ENCODE measurements at places on chromosomes 7 and 10.

GRCh38 chr10:90775351-90776028 is 82.3 kb downstream of the HTR7 start:
- DNase-seq: no peak

GRCh38 chr10:87659571-87660483 is at the start of gene PAPSS2:
Gene PAPSS2 (plus strand): TSS chr10:87659878. CDS start chr10:87659982, 104 bp downstream.
- peak; percentile 89 for DNase-seq

DNA sequence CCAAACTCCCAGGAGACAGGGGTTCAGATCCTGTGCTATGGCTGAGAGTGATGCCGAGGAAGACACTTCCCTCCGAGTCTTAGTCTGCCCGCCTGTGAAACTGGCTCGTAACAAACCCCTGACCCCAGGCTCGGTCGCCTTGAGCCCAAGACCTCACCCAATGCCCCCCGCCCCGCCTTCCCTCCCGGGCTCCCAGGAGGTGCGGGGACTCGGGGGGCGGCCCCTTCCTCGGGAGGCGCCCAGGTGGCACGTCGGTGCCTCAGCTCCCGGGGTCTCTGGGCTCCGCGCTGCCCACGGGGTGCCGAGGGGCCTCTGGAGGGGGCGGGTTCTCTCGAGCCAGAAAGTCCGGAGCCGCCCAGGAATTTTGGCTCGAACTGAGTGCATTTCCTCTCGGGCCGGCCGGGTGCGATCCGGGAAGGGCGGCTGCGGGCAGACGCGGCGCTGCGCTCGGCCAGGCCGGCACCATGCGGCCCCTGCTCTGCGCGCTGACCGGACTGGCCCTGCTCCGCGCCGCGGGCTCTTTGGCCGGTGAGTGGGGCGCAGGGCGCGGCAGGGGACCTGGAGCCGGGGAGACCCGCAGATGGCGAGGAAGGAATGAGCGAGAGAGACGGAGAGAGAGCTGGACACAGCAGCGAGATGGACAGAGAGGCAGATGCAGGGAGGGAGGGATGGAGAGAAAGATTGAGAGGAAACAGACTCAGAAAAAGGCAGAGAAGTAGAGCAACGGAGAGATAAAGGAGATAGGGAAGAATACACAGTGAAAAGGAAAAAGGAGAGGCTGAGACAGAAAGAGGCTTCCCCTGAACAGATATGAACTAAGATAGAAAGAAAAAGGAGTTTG is at the start of gene PLAC9:
TSS of gene PLAC9 (plus strand) at position 432 of the 841 bp plus-strand sequence. CDS start at position 465, 33 bp downstream.
- DNase-seq: no peak

DNA sequence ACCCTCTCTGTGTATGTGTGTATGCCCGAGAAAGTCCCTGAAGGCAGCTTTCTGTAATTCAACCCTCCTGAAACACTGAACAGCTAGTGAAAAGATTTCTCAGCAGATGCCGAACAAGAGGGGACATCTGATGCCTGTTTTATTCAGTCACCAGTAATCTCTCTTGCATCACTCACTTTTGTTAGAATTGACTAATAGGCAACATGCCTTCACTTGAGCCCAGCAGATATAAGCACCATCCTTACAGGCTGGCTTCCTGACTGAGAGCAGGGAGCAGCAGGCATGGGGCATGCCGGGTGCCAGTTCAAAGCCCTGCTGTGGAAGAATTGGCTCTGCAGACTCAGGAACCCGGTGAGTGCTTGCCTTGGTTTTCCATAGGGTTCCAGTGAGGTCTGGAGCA is at the start of gene ABCA13:
TSS of gene ABCA13 (plus strand) at position 257 of the 400 bp plus-strand sequence. CDS start at position 283, 26 bp downstream.
- no peak for DNase-seq

GRCh38 chr7:144534655-144535395 is 131.3 kb upstream of the NOBOX start:
- no peak for DNase-seq

- no peak for DNase-seq
These were observed 50.4 kb downstream of the ADD3 start for GRCh38 chr10:110058212-110058611.

DNA sequence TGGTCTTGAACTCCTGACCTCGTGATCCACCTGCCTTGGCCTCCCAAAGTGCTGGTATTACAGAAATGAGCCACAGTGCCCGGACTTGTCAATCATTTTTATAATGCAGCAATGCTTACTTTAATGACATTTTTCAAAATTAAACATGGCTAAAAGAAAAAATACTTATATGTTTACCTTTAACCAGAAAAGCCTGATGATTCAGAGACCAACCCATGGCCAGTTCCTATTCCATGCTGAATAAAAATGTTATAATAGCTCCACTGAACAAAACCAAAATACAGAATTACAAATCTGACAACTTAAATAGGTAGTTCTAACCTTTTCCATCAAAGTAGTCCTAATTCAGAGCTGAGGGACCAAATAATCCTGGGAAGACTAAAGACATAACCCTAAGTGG is 21.6 kb downstream of the ZNF438 start:
- DNase-seq: no peak

DNA sequence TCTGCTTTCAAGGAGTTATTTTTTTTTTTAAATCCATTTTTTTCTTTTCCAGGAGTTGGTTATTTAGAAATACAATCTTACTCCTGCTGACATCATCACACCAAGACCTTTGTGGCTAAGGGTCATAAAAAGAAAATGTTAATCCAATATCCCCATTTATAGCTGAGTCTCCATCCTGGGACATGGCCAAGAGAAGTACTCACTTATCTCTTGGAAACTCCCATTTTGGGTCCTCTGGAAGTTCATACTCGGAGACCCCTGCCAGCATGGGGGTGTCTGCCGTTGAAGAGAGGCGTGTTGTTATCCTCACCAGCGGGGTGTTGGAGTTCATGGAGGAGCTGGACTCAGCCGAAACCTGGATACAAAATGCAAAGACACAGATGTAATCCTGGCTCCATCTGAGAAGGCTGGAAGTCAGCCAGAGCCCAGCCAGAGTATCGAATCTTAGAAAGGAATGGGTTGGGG is 94.6 kb downstream of the FGFR2 start:
- no peak for DNase-seq

DNA sequence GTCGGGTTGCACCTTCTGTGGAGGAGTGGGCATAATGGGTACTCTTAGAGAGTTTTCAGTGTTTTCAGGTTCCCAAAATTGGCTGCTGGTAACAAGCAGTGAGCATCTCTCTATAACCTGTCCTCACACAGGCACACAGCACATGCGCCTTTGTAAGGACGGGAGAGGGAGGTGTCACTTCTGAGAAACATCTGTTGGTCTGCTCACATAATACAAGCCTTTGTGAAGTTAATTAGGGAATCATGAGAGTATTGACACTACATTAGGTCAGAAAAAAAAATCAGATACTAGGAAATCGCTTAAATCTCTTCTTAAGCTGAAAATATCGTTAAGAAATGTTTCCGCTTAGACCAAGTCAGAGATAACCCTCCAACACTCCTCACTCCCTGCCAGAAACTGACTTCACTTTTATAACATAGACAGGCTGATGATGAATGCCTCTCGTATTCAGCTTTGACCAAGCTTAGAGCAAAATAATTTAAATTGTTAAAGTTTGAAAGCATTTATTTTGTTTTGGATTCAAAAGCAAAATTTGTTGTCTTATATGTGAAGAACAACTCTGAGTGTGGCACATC is 769.7 kb downstream of the TNS3 start:
- DNase-seq: no peak

DNA sequence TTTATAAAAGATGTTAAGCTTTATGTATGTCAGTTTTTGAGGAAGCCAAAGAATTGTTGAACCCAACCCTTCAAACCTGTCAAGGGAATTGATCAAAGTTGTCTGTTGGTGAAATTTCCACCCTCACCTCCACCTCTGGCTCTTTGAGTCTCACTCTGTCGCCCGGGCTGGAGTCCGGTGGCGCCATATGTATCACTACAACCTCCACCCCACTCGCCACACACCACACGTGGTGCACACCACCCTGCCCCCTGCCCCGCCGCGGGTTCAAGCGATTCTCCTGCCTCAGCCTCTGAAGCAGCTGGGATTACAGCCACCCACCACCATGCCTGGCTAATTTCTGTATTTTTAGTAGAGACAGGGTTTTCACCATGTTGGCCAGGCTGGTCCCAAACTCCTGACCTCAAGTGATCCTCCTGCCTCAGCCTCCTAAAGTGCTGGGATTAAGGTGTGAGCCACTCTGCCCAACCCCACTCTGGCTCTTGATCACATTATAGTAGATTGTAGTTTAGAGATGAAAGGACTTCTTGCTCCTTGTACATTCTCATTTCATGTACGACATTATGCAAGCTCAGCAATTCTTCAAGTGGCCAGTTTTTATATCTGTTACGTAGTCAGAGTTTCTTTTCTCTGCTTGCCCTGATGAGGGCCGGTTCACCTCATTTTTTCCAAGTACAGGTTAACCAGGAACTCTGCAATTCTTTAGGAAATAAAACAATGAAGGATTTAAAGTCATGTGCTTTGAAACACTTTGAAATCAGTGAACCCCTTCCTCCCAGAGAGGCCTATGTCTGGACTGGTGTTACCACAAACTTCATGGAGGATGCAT is 7.0 kb downstream of the BAMBI start:
- no peak for DNase-seq

DNA sequence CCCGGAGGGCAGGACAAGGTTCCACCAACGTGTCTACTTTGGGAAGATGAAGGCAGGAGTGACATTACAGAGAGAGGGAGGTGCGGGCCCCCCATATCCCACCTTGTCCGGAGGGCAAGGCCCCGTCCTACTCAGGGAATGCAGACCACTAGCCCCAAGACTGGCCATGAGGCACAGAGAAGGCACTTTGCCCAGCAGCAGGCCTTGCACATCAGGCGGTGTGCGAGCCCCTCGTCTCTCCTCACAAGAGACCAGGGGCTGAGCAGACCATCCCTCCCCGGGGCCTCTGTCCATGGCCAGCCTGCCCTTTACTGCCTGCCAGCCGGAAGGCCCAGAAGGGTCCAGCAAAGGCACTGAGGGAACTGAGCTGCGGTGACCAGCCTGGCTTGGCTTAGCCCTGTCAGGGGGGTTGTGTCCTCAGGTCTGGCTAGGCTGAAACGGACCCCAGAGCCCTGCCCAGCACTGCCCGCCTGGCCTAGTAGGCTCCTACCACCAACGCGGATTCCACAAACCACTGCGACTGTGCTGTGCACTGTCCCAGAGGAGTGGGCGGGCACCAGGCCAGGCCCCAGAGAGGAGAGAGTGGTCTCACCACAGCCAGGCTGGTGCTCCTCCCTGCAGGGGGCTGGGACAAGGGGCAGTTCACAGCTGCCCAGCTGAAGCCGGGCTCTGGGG is 16.7 kb downstream of the CAMK2B start:
- DNase-seq: peak; percentile 61

DNA sequence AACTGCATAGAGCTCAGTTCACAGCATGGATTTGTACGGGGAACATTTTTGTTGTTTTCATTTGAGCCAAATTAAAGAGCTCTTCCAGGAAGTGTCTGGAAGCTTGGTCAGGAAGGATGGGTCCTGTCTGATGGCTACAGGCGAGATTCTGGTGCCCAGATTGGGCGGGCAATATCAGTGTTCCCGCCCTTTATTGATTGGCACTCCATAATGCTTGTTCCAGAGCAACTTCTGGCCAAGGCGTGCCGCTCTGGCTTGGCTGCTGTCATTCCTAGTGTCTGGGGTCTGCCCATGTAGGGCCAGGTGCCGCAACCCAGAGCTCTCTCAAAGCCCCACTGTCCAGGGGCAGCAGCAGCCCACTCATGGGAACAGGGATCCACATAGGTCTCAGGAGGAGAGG is 45.9 kb downstream of the RAMP3 start:
- DNase-seq: peak; percentile 40

DNA sequence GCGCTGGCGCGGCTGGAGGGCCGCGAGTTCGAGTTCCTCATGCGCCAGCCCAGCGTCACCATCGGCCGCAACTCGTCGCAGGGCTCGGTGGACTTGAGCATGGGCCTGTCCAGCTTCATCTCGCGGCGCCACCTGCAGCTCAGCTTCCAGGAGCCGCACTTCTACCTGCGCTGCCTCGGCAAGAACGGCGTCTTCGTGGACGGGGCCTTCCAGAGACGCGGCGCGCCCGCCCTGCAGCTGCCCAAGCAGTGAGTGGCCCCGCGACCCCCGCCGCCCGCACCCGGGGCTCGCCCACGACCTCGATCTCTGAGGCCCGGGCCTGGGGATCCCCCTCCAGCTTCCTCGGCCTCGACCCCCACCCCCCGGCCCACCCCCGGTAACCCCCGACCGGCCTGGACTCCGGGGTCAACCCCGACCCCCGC is 537 bp downstream of the FOXK1 start:
- peak; percentile 83 for DNase-seq

GRCh38 chr10:124332426-124332825 is 86.3 kb downstream of the OAT start:
- DNase-seq: no peak

DNA sequence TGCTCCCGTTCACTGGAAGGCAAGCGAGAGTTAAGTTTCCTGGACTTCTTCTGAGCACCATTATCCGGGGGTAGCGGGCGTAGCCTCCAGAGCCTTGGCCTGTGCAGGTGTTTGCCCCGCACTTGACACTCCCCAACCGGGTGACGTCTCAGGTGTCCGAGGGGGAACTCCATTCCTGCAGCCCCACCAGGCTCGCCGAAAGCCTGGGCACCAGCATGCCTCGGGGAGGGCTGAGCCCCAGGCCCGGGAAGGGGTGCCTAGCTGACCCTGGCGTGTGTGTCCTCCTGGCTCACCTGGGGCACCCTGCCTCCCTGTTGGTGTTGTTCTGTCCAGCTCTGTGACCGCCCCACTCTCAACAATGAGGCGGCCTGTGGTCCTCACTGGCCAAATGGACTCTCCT is 109.4 kb upstream of the GPR26 start:
- no peak for DNase-seq

GRCh38 chr7:81430761-81431160 is 339.1 kb downstream of the HGF start:
- DNase-seq: no peak

DNA sequence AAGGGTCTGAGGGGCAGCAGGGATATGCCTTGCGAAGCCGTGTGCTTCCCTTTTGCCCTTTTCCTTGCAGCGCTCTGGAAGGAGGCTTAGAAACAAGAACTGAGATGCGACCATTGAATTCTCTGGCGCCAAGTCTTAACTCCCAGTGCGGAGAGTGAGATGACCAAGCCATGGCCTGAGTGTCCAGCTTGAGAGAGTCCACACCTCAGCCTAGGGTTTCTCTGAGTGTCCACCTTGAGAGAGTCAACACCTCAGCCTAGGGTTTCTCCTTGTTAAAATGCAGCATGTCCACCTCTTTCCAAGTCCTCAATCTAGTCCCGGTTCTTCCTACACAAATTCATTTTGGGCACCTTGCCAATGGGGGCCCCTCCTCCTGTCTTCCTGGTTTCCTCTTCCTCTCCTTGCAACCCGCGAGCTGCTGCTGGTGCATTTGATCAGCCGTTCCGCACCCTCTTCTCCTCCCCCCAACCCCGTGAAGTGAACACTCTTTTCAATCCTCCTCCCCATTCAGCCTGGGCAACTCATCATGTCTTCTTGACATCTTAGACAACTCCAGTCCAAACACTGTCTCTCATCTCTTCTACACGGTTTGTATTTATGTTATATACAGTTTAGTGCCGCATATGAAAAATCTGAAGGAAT is 178.2 kb upstream of the PITRM1 start:
- DNase-seq: no peak
